ENCODE measurements at places on chromosomes 7 and 10.

GRCh38 chr10:56715262-56715661 is 354.2 kb upstream of the ZWINT start:
- DNase-seq, result no peak

GRCh38 chr10:130016993-130017630 is 53.0 kb upstream of the EBF3 start:
- no peak for DNase-seq

- no peak for DNase-seq
Measured at GRCh38 chr7:69696054-69696591, 97.8 kb downstream of the AUTS2 start.

DNA sequence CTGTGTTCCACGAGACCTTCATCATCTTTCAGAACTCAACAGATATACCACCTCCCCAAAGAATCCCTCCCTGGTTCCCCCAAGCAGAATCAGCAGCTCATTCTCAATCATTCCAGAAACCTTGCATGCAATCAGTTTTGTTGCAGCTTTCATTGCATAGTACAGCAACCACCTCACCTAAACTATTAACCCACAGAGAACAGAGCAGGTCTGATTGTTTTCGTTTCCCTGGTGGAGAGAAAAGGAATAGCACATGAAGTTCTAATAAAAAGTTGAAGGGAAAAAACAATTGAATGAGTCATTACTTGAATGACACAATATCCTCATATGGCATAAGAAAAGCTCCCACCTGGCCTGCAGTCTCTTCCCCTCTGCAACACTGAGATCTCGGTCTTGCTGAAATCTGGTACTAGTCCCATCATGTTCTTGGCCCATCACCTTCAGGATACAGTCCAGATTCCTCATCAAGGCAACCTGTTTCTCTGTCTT is 147.1 kb upstream of the GDF10 start:
- DNase-seq, result peak; percentile 21

DNA sequence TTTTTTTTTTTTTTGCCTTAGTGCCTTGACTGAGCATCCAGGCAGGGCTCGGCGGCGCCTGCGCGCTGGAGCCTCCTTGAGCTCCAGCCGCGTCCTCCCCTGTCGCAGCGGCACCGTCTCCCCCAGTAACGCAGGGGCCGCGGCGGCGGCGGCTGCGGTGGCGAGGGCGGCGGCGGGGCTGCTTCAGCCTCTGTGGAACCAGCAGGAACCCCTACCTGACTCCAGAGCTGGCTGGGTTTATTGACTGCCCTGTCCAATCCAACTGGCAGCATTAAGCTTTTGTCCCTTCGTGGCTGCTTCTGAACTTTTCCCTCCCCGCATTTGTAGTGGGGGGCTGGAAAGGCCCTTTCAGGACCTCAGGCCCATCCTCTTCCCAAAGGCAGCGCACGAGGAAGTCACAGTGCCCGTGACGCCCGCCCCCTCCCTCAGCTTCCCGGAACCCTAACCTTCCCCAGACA is at the start of gene GPR85:
TSS of gene GPR85 (minus strand) at position 397 of the 458 bp plus-strand sequence. CDS start 2,106 bp downstream, outside the sequence.
- DNase-seq, result peak; percentile 83

DNA sequence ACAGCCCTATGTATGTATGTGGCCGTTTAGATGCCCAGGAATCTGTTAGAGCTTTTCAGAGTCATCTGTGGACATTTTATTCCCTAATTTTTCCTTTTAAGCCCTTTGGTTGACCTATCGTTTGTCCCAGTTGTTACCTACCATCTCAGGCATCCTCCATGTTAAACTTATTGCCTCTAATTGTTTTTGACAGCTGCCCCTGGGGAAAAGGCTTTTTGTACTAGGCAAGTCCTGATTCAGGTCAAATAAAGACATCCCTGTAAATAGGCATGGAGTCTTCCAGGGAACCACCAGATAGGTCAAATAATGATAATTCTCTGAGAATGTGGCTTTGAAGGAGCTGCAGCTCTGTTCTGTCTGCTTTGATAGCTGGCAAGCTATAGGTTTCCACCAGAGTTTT is 87.7 kb upstream of the CYP26C1 start:
- no peak for DNase-seq

DNA sequence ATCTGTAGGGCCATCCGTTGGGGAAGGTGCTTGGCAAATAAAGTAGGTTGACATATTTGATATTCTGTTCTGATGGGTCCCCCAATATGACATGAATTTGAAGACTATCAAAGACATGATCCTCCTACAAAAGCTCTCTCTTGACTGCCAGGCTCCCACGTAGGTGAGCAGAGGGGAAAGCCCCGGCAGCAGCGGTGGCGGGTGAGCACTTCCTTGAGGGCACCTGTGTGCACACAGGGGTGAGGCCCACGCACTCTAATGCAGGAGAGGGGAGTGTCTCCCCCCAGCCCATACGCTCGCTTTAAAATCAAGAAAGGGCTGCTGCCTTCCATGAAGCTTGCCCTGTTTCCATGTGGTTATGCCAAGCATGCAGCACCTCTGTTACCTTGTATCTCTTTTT is 100.4 kb downstream of the TAX1BP1 start:
- no peak for DNase-seq

GRCh38 chr10:119673271-119673670 is 22.1 kb downstream of the BAG3 start:
- DNase-seq, result peak; percentile 38

DNA sequence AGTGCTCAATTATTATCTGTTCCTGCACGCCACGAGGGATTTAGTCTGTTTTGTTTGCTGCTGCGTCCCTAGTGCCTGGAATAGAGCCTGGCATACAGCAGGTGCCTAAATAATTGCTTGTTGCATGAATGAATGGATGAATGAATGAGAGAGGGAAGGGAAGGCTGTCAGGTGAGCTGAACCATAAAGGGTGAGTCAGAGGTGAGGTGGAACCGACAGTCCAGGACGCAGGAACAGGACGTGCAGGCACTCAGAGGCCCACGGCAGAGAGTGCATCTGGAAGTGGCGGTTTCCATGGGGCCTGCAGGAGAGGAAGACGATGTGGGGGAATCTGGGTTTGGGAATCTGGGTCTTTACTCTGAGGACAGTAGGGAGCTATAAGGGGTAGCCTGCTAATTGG is 17.7 kb upstream of the PPIF start:
- DNase-seq, result no peak

- no peak for DNase-seq
Measured at GRCh38 chr10:14569274-14570060, 205.2 kb downstream of the FAM107B start.

DNA sequence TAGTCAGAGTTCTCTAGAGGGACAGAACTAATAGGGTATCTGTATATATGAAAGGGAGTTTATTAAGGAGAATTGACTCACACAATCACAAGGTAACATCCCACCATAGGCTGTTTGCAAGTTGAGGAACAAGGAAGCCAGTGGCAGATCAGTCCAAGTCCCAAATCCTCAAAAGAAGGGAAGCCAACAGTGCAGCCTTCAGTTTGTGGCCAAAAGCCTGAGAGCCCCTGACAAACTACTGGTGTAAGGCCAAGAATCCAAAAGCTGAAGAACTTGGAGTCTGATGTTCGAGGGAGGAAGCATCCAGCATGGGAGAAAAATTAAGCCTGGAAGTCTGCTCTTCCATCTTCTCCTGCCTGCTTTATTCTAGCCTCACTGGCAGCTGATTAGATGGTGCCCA is 1107.2 kb upstream of the CELF2 start:
- DNase-seq, result no peak

GRCh38 chr7:33886149-33886623 is 19.2 kb upstream of the BMPER start:
- no peak for DNase-seq

GRCh38 chr7:123024989-123025758 is 29.7 kb upstream of the TAS2R16 start:
- DNase-seq, result peak; percentile 30

DNA sequence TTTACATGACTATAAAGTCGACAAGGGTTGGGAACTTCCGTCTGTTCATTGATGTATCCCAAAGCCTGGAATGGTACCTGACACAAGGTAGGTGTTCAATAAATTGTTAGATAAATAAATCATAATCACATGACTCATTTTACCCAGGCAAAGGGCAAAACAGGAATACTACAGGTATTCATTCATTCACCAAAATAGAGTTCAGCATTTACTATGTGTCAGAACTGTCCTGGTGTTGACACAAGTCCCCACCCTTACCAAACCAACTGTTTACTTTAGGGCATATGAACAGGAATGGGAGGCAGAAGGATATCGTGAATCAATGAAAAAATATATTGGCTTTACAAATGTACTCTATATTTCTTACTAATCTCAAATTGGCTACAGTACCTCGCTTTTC is 666 bp upstream of the YAE1 start:
- no peak for DNase-seq

DNA sequence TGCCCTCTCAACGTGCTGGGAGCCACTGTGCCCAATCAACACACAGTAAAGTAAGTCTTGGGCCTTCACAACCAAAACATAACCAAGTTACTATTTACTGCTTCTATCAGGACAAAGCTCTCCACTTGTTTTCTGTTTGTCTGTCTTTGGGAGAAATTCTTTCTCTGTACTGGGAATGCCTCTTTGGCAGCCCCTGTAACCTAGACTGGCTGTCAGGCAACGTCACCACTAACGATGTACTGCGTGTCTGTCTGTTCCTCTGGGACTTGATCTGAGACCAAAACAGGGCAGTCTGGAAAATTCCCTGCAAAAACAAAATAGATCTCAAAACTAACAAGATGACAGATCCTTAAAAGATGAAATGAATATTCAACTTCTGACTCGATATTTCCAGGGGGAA is 113.0 kb downstream of the SMURF1 start:
- no peak for DNase-seq

DNA sequence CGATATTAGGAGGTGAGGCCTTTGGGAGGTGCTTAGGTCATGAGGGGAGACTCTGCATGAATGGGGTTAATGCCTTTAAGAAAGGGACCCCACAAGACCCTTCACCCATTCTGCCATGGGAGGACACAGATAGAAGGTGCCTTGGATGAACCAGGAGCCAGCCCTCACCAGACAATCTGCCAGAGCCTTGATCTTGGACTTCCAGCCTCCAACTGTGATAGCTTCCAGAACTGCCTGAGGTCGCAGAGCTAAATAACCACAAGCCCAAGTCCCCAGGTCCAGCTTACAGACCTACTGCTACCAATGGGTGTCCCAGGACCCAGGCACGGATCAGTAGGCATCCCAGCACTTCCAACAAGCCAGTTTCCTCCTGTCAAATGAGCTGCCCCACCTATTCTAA is 37.5 kb downstream of the TNS3 start:
- no peak for DNase-seq

DNA sequence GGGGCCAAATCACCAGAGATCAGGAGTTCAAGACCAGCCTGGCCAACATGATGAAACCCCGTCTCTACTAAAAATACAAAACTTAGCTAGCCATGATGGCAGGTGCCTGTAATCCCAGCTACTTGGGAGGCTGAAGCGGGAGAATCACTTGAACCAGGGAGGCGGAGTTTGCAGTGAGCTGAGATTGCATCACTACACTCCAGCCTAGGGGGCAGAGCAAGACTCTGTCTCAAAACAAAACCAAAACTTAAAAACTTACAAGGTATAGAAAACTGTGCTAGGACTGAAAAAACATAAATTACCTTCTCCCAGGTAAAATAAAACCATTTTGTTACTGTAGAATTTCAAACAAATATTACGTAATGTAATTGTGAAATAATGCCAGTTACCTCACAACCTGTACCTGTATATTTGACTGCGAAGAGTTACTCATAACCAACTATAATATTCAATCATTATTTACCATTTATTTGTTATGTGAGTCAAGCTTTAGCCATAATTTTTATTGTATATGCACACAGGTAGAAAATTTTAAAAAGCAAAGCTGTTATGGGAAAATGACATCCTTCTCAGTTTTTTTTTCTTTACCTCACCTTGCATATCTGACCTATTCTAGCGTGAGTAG is 180.9 kb downstream of the SEMA3A start:
- DNase-seq, result peak; percentile 74

GRCh38 chr10:84375881-84376280 is 47.5 kb downstream of the CCSER2 start:
- DNase-seq, result no peak

GRCh38 chr7:151218170-151218569 is 7.9 kb upstream of the H2BK1 start:
- DNase-seq, result no peak

Data from OCI-M1 (cell line).